ENCODE measurements at places on chromosomes 5 and 9.

DNA sequence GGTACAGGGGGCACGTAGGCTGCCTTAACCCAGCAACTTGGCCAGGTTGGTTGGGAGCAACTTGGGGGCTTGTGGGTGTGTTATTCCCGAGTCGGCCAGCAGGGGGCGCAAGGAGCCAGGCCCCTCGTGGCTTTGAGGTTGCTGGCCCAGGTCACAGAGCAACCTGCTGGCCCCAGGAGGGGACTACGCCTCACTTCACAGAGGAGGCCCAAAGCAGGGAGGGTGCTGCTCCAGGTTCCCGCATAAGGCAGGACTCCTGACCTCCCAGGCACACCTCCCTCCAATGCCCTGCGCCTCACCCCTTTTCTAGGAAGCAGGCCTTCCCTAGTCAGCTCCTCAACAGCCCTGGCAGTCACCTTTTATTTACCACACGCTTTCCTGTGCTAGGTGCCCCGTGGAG is 18.1 kb downstream of the KYAT1 start:
- peak; percentile 95 for ATAC-seq

DNA sequence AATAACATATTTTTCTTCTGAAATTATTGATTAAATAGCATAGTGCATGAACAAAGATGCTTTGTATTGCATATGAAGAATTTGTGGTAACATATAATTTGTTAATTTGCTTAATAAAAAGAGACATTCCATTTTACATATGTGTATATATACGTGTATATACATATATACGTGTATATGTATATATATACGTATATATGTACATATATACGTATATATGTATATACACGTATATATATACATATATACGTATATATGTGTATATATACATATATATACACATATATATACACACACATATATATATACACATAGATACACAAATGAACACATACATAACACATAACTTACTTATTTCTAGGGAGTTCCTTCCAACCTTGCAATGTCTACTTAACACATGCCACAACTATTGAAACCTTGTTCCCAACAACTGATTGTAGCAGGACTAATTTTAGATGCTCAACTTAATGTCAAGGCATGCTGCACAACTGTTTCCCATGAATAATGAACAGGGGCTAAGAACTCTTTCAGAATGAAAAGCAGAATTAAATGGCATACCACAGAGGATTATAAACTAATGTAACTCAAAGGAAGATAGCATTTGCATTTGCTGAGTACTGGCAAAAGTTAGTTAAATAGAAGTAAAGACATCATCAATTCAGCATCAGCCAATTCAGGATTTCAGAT is 17.4 kb downstream of the KIF24 start:
- no peak for ATAC-seq

GRCh38 chr5:143197260-143197656 is 206.2 kb downstream of the NR3C1 start:
- ATAC-seq = no peak

DNA sequence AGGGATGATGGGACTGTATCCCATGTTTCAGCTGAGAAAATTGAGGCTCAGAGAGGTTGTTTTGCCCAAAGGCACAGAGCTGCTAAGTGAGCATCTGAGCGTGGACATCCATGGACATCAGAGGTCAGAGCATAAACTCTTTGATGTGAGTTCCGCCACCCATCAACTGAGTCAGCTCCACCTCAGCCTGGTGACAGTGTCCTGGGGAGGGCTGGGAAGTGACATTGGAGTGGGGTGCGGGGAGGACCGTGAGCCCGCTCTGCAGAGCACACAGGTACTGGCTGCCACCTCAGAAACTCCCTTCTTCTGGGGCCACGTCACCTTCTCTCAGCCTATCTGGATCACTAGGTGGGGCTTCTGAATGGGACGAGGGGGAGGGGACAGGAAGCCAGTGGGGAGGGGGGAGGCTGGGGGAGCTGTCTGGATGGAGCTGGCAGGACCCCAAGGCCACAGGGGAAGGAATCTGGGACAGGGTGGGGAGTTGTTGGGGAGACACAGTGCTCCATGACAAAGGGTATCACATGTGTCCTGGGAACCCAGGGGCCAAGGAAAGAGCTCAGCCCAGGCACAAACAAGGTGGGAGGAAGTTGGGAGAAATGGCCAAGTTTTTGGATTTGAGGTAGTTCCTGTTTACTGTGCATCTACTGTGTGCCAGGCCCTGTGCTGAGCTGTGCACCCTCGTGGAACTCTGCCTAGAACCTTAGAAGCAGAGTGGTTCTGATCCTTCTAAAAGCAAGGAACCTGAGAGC is 2.5 kb downstream of the LAMC3 start:
- ATAC-seq = no peak

GRCh38 chr5:179893958-179894895 is 13.5 kb downstream of the TBC1D9B start:
- no peak for ATAC-seq

- no peak for ATAC-seq
These were observed 31.1 kb upstream of the TRIM14 start for GRCh38 chr9:98150164-98150563.

- peak; percentile 74 for ATAC-seq
These were observed 118.3 kb downstream of the PIK3R1 start for GRCh38 chr5:68333649-68334552.

DNA sequence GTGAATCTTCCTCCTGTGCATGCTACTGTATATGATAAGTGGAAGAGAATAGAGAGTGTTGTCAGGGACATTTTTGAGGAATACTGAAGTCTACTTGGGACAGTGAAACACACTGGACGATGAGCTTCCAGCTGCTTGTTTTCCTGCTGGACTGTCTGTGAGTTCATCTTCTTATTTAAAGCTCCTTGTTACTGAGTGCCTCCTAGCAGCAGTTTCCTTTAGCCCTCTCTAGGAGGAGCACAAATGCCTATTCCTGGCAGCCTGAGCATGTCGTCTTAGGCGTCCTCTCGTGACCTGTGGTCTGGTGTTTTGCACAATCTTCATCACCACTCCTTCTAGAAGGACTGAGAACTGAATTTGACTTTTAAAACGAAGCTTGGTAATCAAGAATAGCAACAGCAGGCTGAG is 43.8 kb downstream of the ANKRD33B start:
- peak; percentile 61 for ATAC-seq

DNA sequence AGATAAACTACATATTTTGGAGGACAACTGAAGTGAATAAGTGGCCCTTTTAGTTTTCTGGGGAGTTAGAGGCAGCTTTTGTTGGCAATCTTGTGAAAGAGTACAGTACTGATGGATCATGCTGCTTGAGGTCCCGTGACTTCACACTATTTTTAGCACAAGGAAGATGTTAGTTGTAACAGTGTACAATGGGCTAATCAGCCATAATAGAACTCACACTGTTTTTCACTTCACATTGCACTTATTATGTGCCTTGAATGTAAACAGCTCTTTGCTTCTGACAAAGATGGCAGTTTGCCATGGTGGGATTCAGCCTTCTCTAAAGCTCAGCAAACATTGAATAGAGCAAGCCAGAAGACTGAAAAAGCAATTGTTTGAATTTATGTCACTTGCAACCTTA is 176.7 kb upstream of the ZNF608 start:
- ATAC-seq = no peak

DNA sequence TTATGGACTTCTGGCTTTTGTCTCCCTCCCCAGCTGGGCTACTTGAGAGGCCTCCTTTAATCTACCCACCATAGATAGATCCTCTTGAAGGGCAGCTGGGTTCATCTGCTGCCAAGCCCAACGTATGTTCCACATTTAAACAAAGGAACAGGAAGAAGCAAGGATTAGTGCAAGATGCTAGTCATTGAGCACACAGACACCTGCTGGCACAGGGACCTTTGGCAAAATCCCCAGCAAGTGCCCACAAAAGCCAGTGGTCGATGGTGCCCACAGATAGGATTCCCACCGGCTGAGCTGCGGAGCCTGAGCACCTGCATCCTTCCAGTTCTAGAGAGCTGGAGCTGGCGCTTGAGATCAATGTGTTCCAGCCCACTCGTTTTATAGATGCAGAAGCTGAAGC is 57.7 kb upstream of the SHB start:
- no peak for ATAC-seq

- ATAC-seq = no peak
These were observed 20.3 kb upstream of the TENT4A start for GRCh38 chr5:6692906-6693305.

- ATAC-seq = no peak
These were observed 31.6 kb downstream of the ACSL6 start for GRCh38 chr5:131979816-131980215.

GRCh38 chr9:84718476-84718875 is 48.9 kb downstream of the NTRK2 start:
- no peak for ATAC-seq

GRCh38 chr9:105118636-105119035 is 125.8 kb upstream of the SLC44A1 start:
- no peak for ATAC-seq

- no peak for ATAC-seq
These were observed 45.9 kb upstream of the TLX3 start for GRCh38 chr5:171263181-171263580.

- ATAC-seq = no peak
These were observed 1.2 kb downstream of the CDKN2A start for GRCh38 chr9:21993007-21993406.

GRCh38 chr5:120582635-120583034 is 118.5 kb downstream of the PRR16 start:
- no peak for ATAC-seq

DNA sequence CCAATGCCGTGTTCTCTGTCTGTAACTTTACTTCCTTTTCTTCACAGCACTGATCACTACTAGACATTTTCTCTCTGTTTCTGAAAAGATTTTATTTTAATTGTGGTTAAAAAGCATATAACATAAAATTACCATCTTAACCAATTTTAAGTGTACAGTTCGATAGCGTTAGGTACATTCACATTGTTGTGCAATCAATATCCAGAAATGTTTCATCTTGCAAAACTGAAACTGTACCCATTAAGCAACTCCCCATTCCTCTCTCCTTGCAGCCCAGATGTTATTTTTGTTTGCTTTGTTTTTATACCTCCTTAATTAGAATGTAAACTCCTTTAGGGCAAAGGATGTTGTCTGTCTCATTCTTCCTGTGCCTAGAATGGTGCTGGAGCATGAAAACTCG is 47.5 kb downstream of the COL27A1 start:
- ATAC-seq = no peak

- no peak for ATAC-seq
These were observed 39.5 kb upstream of the MAMDC2 start for GRCh38 chr9:70003901-70004714.

DNA sequence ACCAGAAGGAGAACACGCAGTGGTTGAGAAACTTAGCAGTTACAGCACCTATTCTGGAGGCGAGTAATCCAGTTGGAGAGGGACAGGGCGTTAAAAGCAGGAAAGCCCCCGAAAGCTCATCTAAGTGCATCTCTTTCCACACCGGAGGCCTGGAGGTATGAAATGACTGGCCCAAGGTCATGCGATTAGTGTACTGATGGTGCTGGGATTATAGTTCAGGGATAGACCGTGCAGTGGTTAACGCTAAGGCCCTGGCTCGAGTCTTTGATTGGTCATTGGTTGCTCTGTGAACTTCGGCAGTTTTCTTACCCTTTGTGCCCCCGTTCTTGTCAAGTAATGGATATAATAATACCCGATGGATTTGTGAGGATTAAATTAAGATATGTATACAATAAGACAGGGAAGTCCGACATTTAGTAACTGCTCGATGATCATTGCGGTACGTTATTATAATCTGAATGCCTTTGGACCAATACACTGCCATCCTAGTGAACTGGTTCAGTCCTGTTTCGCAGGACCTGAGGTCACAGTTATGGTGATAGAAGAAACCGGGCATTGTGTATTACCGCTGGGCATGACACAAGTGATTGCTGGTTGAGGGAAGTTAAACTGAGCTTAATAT is 960 bp downstream of the CANX start:
- ATAC-seq = no peak

- no peak for ATAC-seq
These were observed 102.4 kb upstream of the CDH9 start for GRCh38 chr5:27140831-27141230.

GRCh38 chr9:93151097-93151784 is 17.2 kb upstream of the NINJ1 start:
- no peak for ATAC-seq

- peak; percentile 50 for ATAC-seq
These were observed 1.4 kb downstream of the ADAMTS12 start for GRCh38 chr5:33890131-33891032.

GRCh38 chr5:154401355-154401754 is 44.4 kb upstream of the SAP30L start:
- no peak for ATAC-seq

DNA sequence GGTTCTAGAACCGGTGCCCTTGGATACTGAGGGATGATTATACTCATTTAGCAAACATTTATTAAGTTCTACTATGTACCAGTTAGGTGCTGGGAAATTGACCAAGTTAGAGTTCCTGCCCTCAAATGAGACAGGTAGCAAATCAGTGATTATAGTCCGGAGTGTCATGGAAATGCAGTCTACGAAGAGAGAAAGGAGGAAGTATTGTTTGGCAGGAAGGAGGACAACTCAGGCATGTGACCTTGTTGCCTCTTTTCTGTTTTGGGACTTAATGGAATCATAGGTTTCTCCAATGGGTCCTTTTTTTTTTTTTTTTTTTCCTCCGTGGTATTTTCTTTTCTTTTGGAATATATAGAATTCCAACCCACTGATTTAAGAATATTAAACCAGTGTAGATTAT is 28.0 kb downstream of the OSTF1 start:
- ATAC-seq = no peak

- ATAC-seq = no peak
These were observed 10.5 kb downstream of the IL12B start for GRCh38 chr5:159319832-159320231.

DNA sequence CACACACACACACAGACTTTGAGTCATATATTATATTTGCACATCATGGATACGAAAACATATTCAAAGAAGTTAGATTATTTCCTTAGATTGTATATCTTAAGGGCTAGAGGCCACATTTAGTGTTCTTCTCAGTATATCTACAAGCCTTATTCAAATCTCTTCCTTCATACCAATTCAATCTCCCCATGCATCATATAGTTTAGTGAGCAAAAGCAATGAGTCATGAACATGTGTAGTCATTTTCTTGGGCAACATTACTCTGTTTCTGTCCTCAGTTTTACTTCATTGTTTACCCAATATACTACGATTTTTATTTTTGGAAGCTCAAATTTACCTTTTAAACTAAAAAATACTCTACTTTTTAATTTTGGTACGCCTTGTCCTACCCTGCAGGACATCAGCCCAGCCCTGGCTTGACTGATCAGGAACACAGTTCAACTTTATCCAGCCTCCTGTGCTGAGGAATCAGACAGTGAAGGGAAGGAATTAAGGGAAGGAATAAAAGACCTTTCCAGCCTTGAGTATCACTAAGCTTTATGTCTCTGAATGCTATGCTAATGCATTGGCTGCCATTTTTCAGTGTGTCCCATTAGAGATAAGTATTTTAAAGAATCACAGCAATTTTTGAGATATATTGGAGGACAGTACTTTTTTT is 101.7 kb upstream of the FST start:
- ATAC-seq = peak; percentile 96

- peak; percentile 72 for ATAC-seq
These were observed 305.1 kb downstream of the PSAT1 start for GRCh38 chr9:78601957-78602565.

- no peak for ATAC-seq
These were observed 115.7 kb downstream of the FSTL4 start for GRCh38 chr5:133496631-133497030.

GRCh38 chr9:108443019-108443633 is 412.7 kb downstream of the ACTL7B start:
- ATAC-seq = no peak

Measured in SK-N-SH treated with all-trans-retinoic acid at 6 μM for 48 hours (cell line).